Activated T-helper 1 cell treated with anti-CD3 and anti-CD28 coated beads, Interleukin-2, amount 50 U/mL, for 16 hours (primary cell): ENCODE measurements at places on chromosomes 7 and 10.

DNA sequence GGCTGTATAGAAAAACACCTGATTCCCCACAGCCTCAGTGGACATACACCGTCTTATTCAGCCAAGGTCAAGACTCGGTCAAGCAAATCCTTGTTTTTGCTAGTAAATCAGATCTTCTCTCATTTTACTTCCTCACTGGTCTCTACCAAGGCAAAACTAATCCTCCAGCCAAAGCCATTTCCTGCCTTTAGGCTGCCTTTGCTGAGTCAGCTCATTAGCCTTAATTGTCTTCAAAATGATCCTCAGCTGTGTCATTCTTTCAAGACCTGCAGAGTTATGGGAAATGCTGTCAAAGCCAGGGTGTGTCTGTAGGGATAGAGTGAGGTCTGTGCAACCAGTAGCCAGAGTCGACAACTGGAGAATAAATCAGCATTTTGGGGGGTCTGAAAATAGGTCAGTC lies 107.2 kb upstream of the FAM180A start:
- DNase-seq: no peak

- no peak for DNase-seq
Measured at GRCh38 chr10:7185367-7185690, 225.5 kb downstream of the SFMBT2 start.

DNA sequence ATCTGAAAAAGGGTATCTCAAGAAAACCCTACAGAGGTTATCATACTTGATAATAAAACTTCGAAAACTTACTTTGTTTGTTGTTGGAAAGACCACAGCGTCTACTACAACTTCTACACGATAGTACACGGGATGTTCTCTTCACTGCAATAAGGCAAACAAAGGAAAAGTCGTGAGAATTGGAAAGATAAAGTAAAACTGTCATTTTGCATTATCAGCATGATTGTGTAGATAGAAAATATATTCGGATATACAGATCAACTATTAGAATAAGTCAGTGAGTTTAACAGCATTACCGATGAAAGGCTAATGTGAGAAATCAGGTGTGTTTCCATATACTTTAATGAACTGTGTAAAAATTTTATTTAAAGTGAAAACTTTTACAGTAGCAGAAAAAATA lies 287.4 kb downstream of the KLF6 start:
- DNase-seq: no peak

DNA sequence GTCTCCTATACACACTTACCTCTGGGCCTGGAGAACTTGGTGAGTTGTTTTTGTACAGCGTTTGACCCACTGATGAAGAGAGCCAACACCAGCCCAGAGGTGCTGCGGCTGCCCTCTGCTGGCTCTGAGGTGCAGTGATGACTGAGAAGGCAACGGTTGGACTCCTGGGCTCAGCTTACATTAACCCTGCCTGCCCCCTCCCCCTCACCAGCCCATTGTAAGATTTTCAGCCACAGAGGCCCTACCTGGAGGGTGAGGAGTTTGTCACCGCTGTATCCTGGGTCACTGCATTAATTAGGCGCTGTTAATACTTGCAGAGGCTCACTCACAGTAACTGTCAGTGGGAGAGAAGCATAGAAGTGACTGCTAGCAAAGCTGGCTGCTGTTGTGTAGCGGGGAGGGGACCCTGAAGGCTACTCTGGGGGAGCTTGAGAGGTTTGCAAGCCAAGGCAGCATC lies 19.0 kb upstream of the ANKRD2 start:
- DNase-seq: peak; percentile 37

GRCh38 chr10:28169525-28169924 lies 133.3 kb downstream of the MPP7 start:
- no peak for DNase-seq

DNA sequence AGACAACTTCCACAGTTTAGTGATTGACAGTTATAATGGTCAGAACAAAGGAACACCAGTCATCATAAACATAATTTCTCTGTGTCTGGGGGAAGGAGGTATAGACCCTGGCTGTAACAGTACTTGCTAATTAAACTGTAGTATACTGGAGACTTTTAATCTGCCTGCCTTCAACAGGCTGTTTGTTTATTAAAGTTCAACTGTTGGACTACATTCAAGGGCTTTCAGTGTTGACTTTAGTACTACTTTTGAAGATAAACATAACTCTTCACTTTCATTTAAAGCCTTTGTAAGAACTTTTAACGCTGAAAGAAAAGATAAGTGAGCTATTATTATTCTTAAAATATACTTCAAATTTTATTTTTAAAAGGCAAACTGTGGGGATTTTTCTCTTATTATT lies 15.5 kb upstream of the PTTG1IP2 start:
- DNase-seq: no peak

DNA sequence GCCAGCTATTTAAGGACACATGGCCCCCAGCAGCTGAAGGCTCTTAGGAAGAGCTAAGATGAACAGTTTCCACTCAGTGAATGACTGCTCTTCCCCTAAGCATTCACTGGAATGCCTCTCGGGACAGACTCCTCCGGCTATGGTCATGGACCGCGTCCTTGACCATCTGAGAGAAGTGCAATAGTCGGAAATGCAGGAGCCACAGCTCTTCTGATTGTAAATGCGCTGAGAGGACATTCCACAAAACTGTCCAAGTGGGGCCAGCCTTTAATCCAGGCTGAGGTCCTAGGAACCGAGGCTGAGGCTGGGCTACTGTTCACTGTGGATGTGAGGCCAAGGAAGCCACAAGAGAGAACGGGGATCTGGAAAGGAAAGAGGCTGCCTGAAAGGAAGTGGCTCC lies 162.0 kb upstream of the TMEM72 start:
- no peak for DNase-seq

GRCh38 chr10:42984761-42985325 lies 92.0 kb upstream of the RET start:
- DNase-seq: no peak

GRCh38 chr7:157276731-157277562 lies 59.9 kb upstream of the DNAJB6 start:
- DNase-seq: no peak

DNA sequence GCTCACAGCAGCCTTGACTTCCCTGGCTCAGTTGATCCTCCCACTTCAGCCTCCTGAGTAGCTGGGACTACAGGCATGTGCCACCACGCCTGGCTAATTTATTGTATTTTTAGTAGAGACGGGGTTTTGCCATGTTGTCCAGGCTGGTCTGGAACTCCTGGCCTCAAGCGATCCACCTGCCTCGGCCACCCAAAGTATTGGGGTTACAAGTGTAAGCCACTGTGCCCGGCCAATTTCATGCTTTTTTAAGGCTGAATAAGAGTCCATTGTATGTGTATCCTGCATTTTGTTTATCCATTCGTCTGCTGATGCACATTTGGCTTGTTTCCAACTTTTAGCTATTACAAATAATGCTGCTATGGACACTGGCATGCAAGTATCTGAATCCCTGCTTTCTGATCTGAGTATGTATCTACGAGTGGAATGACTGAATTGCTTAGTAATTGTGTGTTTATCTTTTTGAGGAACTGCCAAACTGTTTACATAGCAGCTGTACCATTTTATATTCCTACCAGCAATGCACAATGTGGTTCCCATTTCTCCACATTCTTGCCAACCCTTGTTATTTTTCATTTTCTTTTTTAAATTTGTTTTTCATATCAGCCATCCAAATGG lies 37.3 kb upstream of the TPST1 start:
- no peak for DNase-seq

GRCh38 chr10:13907570-13907969 lies 320.8 kb downstream of the PRPF18 start:
- no peak for DNase-seq

DNA sequence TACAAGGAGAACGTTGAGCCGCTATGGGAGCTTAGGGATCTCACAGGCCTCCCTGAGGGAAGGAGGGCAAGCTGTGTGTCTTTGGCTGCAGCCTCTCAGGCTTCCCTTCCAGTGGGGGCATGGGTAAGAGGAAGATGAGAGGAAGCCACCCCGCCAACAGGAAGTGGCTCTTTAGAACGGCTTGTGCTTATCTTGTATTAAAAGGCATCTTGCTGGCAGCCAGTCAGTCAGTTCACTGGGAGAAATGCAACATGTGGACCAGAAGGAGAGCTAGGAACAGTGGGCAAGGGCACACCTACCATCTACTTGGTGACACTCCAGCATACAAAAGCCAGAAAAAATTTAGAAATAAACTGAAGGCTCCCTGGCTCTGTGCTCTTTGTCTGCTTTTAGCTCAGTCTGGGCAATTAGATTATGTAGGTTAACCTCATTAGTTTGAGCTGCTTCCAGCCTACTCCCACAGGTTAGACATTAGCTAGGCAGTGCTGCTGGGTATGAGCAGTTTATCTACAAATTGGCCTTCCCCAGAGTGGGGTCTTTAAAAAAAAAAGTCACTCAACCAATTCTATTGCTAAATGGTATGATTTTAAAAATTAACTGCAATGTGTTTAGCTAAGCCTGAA lies 595.9 kb downstream of the KCNMA1 start:
- no peak for DNase-seq
